ENCODE measurements at places on chromosomes 7 and 10.

DNA sequence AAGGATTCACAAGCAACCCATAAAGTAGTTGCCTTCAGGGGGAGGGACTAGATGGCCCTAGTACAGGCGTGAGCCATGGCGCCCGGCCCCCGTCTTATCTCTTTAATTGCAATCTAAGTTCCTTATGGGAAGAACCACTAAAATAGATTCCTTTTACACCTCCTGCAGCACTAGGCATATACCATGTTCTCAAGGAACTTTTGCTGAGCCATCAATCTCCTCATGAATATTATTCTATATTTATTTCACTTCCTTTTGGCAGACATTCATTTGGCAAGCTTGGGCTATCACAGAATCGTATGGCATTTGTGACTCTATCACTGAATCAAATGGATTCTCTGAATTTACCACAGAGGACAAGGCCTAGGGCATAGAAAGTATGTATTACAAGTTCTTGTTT is 14.8 kb upstream of the DNAJC12 start:
- DNase-seq, result no peak

DNA sequence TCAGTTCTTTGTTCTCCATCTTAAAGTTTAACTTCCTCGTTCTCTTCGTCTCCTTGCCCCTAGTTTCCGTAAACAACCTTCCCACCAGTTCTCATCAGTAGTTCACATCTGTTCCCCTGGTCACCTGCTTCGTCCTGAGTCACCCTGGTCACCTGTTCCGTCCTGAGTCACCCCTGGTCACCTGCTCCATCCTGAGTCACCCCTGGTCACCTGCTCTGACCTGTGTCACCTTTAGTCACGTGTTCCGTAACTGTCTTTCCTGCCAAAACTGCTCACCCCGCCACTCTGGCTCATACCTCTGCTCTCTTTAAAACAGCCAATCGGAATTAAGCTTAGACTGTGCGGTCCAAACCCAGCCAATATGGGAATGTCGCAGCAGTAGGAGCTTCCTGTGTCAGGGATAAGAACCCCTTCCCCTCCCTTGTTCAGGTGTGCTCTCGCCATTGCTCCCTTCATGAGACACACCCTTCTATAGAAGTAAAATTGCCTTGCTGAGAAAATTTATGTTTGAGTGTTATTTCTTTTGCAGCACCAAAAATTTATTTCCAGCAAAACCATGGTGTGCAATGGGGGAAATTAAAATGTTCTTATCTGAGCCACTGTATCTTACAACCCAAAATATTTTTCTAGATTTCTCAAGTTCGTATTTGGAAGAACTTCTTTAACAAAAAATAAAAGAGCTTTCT is 112.2 kb downstream of the VIM start:
- no peak for DNase-seq

DNA sequence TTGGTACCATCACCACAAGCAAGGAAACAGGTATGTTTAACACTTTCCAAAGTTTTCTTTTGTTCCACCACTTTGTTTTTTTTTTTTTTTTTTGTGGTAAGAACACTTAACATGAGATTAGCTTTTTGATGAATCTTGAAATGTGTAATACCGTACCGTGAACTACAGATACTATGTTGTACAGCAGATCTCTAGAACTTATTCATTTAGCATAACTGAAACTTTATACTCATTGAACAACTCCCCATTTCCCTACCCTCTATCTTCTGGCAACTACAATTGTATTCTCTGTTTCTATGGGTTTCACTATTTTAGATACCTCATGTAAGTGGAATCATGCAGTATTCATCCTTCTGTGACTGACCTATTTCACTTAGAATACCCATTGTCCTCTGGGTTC is 162.7 kb upstream of the ITGB1 start:
- DNase-seq, result no peak

DNA sequence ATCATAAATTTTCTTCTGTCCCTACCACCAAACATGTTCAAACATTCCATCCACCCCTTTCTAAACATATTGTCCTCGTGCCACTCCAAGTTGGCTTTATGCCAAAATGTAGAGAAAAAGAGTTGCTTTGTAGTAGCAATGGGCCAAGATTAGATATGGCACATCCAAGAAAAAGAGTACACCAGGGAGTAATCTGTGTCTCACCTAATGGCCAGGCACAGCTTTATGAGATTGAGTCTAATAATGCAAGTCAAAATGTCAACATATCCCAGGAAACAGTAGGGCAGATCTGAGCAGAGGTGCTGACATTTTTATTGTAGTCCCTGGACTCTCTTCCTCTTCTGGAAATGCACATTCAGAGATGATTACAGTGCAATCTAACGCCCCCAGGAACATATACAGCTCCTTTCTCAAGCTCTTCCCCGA is 5.7 kb upstream of the OR6V1 start:
- no peak for DNase-seq

DNA sequence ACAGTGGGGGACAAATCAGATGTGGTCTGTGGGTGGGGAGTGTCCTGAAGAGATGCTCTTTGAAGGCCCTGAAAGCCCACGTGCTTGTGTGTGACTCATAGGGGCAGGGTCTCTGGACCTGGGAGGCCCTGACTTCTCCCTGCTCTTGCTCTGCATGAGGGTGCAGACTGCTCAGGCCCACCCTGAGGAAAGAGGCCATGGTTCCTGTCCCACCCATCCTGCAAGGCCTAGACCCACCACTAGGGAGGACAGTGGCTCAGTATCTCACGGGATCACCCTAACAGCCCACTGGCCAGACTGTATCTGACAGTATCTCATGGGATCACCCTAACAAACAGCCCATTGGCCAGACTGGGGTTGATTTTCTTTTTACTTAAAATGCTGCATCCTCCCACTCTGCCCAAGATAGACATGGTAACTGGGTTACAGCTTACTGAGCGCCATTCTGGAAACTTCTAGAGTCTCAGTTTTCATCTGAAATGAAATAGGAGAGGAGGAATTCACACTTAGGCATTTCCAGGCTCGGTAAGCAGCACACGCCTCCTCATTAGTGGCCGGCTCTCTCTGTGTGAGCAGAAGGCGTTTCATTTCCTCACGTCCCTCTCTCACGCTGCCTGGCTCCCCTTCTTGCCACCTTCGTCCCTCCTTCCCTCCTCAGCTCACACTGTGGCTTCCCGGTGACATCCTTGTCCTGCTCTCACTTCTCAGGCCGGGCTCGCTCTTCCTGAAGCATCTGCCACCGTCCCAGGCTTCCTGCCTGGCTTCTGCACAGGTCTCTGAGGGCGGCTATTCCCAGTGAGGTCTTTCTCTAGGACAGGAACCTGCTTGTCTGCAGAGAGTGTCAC is 242.6 kb downstream of the GLRX3 start:
- DNase-seq, result no peak

- no peak for DNase-seq
Measured at GRCh38 chr7:1700086-1700485, 30.0 kb downstream of the ELFN1 start.

DNA sequence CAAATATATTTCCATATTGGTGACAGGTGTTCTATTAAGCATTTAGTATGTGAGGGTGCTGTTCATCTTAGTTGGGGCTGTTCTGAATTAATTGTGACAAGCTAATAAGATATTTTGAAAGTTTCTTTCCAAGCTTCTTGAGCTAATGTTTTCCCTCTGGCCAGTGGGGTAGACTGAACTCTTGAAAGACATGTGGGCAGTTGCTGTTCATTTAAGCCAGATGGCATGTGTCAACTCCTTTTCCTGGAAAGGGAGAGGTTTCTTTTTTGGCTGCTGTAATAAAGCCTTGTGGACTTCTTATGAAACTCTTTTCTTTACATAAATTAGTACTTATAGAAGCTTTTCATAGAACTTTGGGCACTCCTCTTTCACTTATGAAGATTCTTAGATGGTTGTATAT is 21.7 kb downstream of the RAB18 start:
- no peak for DNase-seq

DNA sequence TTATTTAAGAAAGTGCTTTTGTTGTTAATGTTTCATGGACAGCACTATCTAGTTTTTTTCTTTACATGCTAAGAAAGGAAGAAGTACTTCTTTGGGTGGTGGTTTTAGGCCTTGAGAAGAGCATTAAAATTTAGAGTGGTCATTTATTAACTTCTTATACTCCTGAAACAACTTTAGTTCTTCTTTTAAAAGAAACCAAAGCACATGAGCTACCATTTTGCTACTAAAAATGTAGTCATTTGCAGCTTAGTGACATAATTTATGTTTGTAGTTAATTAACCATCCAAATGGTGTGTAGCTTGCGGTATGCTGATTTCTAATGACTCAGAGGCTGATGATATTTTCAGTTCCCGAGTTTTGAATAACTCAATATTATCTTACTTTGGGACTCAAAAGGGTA is 207.5 kb downstream of the BBS9 start:
- DNase-seq, result no peak

DNA sequence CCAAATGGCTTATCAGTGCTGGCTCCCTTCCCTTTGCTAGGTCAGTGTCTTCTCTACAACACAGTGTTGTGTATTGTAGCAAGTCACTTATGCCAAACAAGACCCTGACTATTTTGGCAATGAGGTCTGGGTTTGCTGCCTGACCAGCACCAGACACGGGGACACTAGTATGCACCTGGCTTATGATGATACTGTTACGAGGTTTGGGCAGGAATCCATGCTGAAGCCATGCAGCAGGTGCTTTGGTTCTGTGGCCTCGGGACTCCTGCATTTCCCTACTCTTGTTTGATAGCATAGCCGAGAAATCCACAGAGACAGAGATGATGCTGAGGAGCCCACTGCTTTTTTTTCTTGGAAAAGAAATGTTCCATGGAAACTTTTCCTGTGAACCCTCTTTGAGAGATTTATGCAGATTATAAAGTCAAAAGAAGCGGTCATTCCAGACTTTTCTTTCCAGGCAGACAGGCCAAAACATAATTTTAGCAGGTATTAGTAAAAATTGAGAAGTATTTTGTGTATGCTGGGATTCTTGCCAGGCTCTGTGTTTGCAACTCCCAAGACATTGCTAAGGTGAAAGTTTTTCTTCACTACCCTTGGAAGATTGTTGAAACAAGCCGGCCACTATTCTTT is 291.1 kb downstream of the BBS9 start:
- no peak for DNase-seq

DNA sequence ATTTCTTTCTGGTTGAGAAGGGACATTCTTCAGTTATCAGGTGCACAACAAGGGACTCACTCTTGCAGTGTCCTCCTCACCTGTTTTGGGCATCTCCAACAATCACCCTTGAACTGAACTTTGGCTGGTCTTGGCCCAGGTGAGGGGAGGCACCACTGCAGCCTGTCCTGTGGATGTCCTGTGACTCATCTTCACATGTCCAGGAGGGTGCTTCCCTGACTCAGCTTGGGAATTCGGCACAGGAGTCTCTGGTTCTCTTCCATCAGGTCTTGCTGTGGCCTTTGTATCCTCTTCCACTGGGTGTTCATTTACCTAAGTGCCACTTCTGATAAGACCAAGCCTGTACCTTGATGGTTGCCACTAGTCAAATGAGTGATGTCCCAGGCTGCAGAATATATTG is 196.7 kb upstream of the MKI67 start:
- DNase-seq, result no peak

- peak; percentile 87 for DNase-seq
Measured at GRCh38 chr10:132418527-132419416, 21.8 kb downstream of the PWWP2B start.

DNA sequence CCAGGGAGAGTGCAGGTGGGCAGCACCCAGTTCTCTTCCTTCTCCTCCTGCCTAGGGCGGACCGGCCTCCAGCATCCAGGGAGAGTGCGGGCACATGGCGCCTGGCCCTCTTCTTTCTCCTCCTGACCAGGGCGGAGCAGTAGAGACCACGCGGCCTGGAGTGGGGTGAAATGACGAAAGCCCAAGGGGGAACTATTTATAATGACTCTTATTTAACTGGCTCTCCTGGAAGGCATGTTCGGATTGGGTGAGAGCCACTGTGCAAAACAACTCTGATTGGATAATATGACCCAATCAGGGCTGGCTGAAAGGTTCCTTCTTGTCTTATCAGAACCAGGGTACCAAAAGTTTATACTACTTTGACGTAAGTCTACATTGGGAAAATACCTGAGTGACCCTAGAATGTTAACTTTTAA is 63.1 kb downstream of the ZNF37A start:
- peak; percentile 16 for DNase-seq

- no peak for DNase-seq
Measured at GRCh38 chr7:139714163-139714901, 63.5 kb downstream of the HIPK2 start.

All from NCI-H510A (cell line).